Right hindlimb (tissue), 1 donor: ENCODE measurements at places on chromosomes 3 and 15.

- DNase-seq = no peak
Measured at GRCh38 chr3:150116196-150116595, 145.5 kb upstream of the PFN2 start.

DNA sequence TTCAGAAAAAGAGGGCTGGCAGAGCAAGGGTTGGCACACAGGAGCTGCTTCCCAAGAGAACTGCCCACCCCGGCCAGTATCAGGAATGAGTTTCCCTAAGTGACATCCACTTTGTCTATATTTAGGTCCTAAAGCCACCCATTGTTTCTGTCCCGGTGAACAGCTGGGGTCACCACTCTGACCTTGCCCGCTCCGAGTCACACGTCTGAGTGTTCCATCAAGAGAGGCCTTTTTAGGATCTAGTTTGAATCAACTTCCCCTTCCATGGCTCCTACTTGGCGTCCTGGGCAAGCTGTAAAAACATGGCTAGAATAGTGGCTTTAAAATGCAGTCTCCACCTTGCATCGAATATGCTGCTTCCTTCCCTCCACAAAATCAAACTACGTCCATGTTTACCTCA is 109.6 kb upstream of the ARHGEF3 start:
- DNase-seq = no peak

- no peak for DNase-seq
Measured at GRCh38 chr3:189304465-189305351, 132.9 kb downstream of the TPRG1 start.

GRCh38 chr15:29934251-29934650 is 112.0 kb upstream of the TJP1 start:
- no peak for DNase-seq
